Stimulated activated CD4-positive, alpha-beta T cell treated with anti-CD3 and anti-CD28 coated beads, TNF-alpha, amount 100 ng/mL, for 24 hours (primary cell): ENCODE measurements at places on chromosomes 12 and 14.
A peak's percentile ranks its signal among the peaks of the same experiment; 100 is the strongest.

DNA sequence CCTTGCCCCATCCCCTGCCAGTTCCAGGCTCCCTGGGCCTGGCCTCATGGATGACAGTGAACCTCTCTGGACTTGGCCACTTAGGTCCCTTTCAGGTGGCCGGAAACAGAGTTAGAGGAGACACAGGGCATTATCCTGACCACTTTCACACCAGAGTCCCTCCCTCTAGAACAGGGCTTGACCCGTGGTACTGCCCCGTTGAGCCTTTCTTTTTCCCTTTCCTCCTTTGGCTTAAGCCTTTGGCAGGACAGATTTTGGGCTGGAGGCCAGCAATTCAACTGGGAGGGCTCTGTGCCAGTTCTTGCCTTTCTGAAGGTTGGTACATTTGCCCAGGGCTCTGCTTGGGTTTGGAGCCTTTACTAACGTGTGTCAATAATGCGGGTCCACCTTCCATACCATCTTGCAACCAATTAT, 22.8 kb downstream of the TPCN1 start:
- DNase-seq = no peak

DNA sequence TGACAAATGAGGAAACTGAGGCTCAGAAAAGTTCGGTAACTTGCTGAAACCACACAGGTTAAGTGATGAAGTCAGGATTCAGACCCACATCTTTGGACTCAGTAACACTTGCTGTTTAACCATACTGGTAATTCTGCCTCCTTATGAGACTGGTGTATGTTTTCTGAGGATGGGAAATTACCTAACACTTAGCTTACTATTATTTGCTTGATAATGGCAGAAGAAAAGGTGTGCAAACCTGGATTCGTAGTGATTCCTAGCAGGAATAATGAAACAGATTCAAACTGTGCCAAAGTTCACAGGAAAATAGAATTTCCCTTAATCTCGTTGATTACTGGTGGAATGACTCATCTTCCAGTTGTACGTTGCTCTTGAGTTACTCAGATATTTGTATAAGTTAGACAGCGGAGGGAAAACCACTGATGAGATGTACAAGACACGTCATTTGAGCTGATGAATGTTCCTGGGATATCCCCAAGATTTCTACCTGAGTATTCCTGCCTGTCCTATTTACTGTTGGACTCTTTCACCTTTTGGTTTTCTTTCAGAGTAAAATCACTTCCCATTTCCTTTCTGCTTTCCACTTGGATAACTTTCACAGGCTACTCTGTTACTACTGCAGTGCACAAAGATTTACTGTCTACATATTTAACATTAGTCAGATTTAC, 37.5 kb downstream of the PRORP start:
- DNase-seq = no peak

- no peak for DNase-seq
Observed at GRCh38 chr12:98983647-98984046, 338.6 kb downstream of the APAF1 start.

DNA sequence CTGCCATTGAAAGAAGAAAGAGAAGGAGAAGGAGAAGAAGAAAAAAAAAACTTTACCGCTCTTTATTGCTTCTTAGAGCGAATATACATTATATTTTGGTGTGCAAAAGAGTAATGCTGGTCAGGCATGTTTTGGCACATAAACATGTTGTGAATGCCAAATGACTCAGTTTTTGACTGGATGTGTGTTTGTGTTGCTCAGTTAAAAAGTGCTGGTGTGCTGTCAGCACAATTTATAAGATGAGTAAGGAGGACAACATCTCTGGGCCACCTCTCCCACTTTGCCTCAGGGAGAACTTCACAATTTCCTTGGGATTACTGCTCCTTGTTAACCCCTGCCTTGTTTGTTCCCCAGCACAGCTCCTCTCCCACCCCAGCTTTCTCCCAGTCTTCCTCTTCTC, 584.8 kb downstream of the ETNK1 start:
- no peak for DNase-seq

DNA sequence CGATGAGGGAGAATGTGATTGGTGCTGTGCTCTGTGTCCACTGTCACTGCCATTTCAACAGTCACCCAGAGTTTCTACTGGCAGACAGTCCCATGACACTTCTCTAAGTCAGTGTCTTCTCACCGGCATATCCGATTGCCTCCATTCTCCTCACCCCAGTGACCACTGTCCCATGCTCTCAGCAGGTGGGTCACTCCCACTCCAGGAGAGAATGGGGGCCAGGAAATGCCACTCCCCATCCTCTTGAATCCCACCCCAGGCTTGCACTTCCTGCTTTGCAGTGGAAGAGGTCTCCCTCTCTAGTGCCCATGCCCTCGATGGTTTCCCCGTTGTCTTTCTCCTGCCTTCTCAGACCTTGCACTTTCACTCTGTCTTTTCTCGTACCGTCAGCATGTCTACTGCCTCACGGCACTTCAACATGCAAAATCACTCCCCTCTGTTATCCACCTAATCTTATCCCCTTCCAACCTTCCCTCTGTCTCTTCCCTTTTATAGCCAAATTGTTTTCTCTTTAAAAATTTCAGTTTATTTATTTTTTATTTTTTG, 2.2 kb upstream of the EP400 start:
- no peak for DNase-seq

- DNase-seq = no peak
Observed at GRCh38 chr14:85533861-85534291, 3.9 kb downstream of the FLRT2 start.

DNA sequence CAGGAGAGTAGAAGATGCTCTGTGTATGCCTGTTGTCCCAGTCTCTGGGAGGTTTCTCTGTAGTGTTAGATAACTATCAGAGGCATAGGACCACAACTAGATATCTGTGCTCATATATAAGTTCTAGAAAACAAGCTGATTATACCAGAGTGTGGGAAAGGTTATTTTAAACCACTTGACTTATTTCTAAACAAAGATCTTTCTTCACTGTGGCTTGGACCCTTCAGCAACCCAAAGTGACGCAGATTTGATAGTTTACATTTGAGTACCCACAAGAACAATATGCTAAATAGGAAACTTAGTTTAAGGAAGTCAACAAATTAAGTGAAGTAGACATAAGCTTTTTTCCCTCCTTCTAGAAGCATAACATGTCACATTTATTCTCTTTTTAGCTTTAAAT, 41.3 kb downstream of the RIC8B start:
- DNase-seq = no peak

GRCh38 chr14:25122211-25122610, 72.3 kb upstream of the STXBP6 start:
- DNase-seq = no peak

GRCh38 chr12:2283916-2284315, 231.1 kb downstream of the CACNA1C start:
- DNase-seq = no peak

- DNase-seq = no peak
Observed at GRCh38 chr12:92905811-92906554, 23.1 kb downstream of the EEA1 start.

DNA sequence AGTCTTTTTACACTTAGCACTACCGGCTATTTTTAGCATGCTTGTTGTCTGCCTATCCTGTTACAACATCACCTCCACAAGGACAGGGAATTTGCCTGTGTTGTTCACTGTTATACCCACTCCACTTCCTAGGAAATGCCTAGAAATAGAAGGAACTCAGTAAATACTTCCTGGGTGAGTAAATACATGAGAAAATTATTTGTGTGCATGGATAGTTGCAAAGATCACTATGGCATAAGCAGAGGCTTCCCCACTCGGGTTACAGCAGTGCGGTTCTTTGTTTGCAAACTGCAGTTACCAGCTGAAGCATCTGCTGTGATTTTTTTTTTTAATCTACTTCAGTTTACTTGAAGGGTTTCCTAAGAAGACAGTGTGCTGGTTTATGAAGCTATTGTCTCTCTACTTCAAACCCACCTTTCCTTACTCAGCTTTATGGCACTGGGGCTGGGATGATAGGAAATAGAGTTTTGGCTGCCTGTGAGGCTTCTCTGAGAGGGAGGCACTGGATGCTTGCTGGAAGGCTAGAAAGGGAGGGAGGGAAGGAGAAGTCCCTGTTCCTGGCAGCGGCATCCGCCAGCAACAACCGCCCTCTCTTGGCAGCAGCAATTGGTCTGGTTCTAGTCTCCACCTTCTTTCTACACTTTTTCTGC, 29.0 kb downstream of the PDE6H start:
- no peak for DNase-seq

- no peak for DNase-seq
Observed at GRCh38 chr12:128818065-128819022, 5.4 kb downstream of the SLC15A4 start.

DNA sequence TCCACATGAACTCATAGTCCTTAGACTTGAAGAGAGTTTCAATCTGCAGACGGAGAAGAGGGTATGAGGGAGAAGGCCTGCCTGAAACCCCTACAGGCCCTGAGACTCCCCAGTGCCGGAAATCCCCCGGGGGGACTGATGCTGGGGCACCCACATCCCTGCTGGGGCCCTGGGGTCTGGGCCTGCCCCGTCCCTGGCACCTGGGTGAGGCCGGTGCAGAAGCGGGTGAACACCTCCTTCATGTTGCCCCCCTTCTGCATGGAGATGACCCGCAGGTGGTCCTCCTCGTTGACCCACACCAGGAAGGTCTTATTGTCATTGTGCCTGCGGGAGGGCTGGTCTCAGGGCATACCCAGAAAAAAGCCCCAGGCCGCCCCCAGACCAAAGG, 2.4 kb downstream of the CKB start:
- DNase-seq = no peak

- DNase-seq = no peak
Observed at GRCh38 chr12:38328306-38328895, 11.8 kb downstream of the ALG10B start.

GRCh38 chr14:35940291-35940690, 114.2 kb downstream of the BRMS1L start:
- no peak for DNase-seq

DNA sequence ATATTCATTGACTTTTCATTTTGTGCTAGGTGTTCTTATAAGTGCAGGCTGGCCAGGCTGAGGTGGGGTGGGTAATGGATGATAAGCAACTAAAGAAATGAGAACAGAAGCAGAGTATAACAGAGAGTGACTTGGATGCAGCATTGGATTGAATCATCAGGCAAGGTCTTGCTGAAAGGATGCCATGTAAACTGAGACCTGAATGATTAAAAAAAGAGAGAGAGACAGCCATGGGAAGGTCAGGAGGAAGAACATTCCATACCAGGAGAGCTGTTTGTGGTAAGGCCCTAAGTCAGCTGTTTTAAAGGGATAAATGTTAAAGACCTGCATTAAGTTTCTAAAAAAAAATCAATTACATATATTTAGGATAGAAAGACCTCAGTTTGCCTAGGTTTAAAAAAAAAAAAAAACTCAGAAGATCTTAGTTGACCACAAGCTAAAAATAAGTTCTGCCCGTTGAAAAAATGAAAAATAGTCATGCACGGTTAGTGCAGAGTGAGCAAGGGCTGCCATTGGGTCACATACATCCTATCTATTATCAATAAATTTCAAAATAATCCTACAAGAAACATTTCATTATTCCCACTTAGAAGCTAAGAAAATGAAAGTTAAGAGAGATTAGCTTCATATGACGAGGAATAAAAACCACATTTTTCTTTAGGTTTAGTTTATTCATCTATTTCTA, 37.2 kb downstream of the IFNG start:
- DNase-seq = no peak

- no peak for DNase-seq
Observed at GRCh38 chr14:51145246-51145645, 50.3 kb upstream of the TRIM9 start.

- peak; percentile 40 for DNase-seq
Observed at GRCh38 chr12:14769466-14769968, 33.8 kb downstream of the WBP11 start.

- DNase-seq = no peak
Observed at GRCh38 chr12:75603475-75603874, 92.1 kb upstream of the KRR1 start.

- DNase-seq = peak; percentile 77
Observed at GRCh38 chr14:97977651-97978261, 1180.6 kb downstream of the VRK1 start.

GRCh38 chr12:56119361-56119796, 1.3 kb downstream of the ZC3H10 start:
- no peak for DNase-seq

GRCh38 chr14:75821831-75822521, 159.8 kb downstream of the TGFB3 start:
- DNase-seq = no peak

DNA sequence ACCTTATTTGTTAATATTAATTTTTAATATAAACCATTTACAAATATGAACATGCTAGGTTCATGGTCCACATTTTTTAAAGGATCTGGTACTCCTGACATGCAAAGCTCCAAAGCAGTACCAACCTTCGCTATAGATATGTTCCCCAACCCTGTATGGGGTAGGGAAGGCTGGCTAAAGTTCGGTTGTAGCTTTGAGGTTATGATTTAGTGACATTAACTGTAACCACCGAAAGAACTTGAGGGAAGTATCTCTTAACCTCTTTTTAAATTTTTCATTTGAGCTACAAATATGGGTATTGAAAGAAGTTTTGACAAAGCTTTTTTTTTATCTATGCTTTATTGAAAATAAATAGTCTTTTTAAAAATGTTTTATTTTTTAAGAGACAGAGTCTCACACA, 115.5 kb downstream of the DYRK2 start:
- DNase-seq = no peak

DNA sequence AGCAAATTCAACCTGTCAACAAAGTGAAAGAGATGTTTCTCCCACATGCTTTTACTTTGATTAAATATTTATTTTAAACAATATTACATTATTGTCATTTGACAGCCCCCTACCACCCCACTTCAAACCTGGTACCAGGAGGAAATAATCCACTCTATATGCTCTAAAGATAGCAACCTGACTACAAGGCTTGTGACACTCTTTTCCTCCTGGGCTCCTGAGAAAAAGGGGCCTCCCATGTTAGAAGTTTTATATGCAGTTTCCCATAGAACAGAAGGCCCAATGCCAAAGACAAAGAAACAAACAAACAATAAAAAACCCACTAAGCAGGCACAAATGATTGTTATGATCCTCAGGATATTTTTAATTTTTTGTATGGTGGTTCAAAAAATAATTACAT, 73.6 kb downstream of the RPS29 start:
- no peak for DNase-seq

DNA sequence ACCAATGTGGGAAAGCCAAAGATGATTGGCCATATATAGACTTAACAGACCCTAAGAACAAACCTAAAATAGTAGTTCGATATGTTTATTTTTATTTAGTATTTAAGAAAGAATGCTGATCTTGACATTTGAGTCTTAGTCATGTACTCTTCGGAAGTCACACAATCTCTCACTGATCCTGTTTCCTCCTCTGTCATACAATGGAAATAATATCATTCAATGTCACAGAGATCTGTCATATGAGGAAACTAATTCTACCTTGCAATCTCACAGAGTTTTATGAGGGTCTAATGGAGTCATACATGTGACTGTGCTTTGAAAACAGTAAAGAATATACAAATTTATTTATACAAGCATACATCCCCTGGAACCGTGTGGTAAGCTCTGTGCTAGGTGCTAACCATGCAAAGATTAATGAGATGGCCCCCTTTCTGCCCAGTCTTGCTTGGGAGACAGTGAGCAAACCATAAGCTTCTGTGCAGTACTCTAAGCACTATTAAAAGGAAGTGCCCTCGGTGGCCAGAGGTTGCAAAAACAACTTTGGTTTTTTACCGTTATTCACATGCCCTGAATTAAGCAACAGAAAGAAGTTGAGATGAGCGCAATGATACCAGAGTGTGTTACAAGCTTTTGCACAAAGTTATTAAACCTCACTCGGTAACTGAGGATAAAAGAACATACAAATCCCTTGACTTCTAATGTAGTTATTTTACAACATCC, 1.7 kb upstream of the LIN7A start:
- no peak for DNase-seq
